Osteoblast (primary cell): ENCODE measurements at places on chromosomes 4 and X. TPM values are rescaled to one million over a fixed set of nuclear protein-coding genes. Genes with fewer than 3 reads are reported as not detected.

DNA sequence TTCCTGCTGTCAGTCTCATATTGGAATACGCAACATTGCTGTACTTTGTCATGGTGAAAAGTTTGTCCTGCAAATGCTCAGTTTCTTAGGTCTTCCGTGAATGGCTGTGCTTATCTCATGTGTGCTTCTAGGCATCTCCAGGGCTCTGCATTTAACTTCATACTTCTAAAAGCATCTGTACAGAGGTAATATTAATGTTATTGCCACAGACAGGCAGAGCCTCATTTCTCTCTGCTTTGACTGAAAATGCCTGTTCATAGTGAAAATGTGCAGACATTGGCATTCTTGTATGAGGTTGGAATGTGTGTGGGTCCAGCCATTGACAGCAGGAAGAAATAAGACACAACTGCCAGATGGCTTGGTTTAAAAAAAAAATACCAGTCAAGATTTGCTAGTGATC is 140.1 kb upstream of the TTC29 start:
- no peaks in the 10 kb centered on the region for H3K36me3 ChIP-seq
- no peak overlapping the region for H3K27ac ChIP-seq
- H3K4me1 ChIP-seq: no peaks in the 10 kb centered on the region
- H3K4me3 ChIP-seq: no peak overlapping the region
- no peaks in the 10 kb centered on the region for H3K27me3 ChIP-seq
- no peak for DNase-seq

DNA sequence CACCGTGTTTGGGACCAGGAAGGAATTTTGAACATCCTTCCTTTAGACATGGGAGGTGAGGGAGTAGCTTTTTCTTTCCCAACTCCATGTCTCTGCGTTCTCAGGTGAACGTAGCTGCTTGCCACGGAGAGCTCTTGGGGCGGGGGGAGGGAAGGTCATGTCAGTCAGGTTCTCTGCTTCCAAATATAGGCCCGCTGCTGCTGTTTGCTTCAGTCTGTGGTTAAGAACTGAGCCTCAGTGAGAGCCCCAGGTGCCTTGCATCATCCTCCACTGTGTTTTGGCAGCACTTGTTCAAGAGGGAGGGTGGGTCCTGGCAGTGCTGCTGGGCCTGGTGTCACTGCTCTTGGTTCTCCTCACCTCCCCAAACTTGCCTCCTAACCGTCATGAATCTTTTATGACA is 46.5 kb downstream of the HADH start:
- H3K27ac ChIP-seq: no peak overlapping the region
- peaks cover 16% of the 10 kb centered on the region for H3K36me3 ChIP-seq
- no peak for DNase-seq
- H3K4me1 ChIP-seq: no peaks in the 10 kb centered on the region
- no peaks in the 10 kb centered on the region for H3K27me3 ChIP-seq

DNA sequence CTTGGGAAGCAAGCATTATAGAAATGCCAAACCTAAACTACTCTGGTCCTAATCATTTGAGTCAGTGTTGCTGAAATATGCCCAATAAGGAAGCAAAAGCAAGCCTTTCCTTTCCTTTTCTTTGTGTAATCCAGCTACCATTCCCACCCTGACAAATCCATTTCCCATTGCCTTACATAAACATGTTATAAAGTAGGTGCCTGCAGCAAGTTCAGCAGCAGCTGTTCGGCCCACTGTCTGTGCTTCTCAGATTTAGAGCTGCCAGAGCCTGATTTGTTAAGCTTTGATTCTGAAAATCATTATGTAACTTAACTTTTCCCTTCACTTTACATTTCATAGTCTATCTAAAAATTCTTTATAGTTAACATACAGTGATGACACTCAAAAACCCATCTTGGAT is 148.6 kb downstream of the EPHA5 start:
- no peaks in the 10 kb centered on the region for H3K36me3 ChIP-seq
- H3K4me3 ChIP-seq: no peak overlapping the region
- H3K27ac ChIP-seq: no peak overlapping the region
- no peaks in the 10 kb centered on the region for H3K4me1 ChIP-seq
- no peaks in the 10 kb centered on the region for H3K27me3 ChIP-seq

DNA sequence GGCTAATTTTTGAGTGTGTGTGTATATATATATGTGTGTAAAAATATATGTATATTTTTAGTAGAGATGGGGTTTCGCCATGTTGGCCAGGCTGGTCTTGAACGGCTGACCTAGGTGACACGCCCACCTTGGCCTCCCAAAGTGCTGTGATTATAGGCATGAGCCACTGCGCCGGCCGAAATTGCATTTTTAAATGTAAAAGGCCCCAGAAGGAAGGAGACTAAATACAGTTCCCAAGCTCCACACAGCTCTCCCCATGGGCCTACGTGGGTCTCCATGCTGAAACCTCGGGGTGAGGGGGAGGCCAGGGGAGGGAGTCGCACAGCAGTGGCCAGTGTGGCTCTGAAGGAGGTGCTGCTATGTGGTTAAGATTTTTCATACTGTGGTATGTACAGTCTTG is 12.8 kb upstream of the CDKN2AIP start:
- no peak overlapping the region for H3K4me3 ChIP-seq
- H3K27ac ChIP-seq: no peak overlapping the region
- H3K4me1 ChIP-seq: no peaks in the 10 kb centered on the region

- no peak for DNase-seq
- no peaks in the 10 kb centered on the region for H3K27me3 ChIP-seq
- H3K4me3 ChIP-seq: no peak overlapping the region
- H3K27ac ChIP-seq: no peak overlapping the region
These were observed 132.6 kb downstream of the FHDC1 start for GRCh38 chr4:153068751-153069150.

GRCh38 chrX:149804102-149804501 is 22.4 kb downstream of the MAGEA9 start:
- no peaks in the 10 kb centered on the region for H3K4me1 ChIP-seq
- no peak overlapping the region for H3K4me3 ChIP-seq
- H3K27ac ChIP-seq: no peak overlapping the region

DNA sequence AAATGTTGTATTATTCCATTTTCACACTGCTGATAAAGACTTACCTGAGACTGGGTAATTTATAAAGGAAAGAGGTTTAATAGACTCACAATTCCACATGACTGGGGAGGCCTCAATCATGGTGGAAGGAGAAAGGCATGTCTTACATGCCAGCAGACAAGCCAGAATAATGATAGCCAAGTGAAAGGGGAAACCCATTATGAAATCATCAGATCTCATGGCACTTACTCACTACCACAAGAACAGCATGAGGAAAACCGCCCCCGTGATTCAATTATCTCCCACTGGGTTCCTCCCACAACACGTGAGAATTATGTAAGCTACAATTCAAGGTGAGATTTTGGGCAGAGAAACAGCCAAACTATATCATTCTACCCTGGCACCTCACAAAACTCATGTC is 2535.1 kb downstream of the ARAP2 start:
- no peak overlapping the region for H3K27ac ChIP-seq
- H3K4me3 ChIP-seq: no peak overlapping the region
- H3K4me1 ChIP-seq: no peaks in the 10 kb centered on the region
- no peaks in the 10 kb centered on the region for H3K36me3 ChIP-seq
- H3K27me3 ChIP-seq: no peaks in the 10 kb centered on the region

The FMR1NB gene
- not detected in 2 replicates for total RNA-seq

The ZNF157 gene
- total RNA-seq: under 0.01 TPM in 1 of 2 replicates, not detected in the other

The CYTL1 gene
- 0.36 and 15.3 TPM in 2 replicates for total RNA-seq
